AML-193 (cell line): ENCODE measurements at places on chromosomes 4 and X.
A peak's percentile ranks its signal among the peaks of the same experiment; 100 is the strongest.

GRCh38 chr4:74190919-74191397 is 33.0 kb downstream of the MTHFD2L start:
- no peak for DNase-seq

DNA sequence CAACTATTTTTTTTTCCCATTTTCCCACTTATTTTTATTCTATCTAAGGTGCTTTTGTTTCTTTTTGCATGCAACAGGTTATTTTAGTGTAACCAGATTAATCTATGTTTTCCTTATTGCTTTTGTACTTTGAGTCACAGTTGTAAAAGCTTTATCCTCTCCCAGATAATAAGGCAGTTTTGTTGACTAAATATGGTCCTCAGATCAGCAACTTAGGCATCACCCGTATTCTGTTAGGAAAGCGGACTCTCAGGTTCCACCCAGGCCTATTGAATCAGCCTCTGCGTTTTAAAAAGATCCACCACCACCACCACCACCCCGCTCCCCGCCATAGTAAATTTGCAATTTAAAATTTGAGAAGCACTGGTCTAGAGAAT is 58.6 kb upstream of the USP9X start:
- no peak for DNase-seq

GRCh38 chr4:4254199-4254598 is 6.2 kb upstream of the TMEM128 start:
- DNase-seq = no peak

- DNase-seq = no peak
Measured at GRCh38 chr4:169229571-169230028, 41.2 kb downstream of the SH3RF1 start.

DNA sequence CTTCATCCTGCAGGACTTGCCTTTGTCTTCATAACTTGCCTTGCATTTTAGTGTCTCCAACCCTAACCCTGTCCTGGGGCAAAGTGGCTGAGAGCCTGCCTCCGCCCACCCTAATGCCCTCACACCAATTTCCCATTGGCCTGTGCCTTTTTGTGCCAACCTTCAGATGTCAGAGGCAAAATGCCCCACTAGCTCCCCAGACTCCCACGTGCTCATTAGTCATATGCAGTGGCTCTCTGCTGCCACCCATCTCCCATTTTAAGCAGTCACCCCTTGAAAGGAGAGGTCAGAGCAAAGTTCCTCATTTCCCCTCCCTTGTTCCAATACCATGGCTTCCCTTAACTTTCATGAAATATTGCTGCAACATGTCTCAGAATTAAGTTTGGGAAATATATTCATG is 74.8 kb upstream of the PASD1 start:
- DNase-seq = peak; percentile 8

GRCh38 chr4:8315435-8316250 is 46.1 kb downstream of the HTRA3 start:
- no peak for DNase-seq

DNA sequence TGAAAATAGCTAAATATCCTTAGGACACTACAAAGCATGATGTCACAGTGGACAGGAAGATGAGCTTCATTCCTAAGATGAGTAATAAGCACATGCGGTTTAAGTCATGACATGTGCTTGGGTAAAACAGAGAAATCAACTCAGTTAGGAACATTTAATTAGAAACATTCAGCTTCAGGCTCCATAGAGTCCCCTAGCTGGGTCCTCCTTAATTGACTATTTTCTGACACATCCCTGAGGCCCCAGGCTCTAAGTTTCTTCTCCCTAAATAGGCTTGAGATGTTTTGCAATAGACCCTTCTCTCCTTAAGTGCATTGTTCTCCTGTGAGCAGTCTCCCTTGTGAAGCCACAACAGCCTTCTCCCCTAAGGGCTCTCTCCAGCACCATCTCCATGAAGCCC is 70.4 kb upstream of the ANXA3 start:
- no peak for DNase-seq

DNA sequence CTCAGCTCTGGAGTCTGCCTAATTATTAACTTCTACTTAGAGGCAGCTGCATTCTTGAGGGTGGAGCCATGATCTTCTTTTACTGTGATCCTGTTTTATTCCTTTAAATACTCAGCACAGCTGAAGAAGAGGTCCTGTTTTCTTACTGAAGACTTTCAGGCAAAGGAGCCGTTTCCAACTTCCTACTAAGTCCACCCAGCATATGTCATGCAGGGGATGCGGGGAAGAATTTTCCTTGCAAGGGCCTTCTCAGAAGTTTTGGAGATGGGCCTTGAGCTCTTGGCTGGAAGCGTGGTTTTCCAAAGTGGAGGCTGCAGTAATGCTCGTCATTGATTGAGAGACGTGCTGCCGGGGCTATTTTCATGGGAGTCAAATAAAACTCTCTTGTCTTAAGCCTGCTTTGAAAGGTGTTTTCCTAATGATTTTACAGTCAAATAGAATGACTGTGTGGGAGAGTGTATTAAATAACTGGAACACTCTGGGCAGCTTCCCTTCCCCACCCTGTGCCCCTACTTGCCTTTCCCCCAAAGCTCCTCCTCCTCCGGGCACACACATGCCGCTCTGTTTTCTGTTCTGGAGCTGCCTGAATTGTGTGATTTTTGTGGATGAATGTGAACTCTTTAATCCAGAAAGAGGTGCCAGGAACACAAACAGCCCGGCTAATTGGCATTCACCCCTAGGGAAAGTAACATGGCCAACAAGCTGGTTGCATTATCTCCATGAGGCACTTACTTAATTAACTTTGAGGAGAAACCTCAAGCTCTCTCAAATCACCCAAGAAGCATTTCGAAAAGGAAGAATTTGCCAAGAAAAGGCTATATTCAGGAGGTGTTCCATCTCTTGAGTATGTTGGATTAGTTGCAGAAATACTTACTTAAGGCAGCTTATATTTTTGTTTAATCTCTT is 28.1 kb downstream of the FGF2 start:
- DNase-seq = no peak

- no peak for DNase-seq
Measured at GRCh38 chr4:173527103-173527891, 2.7 kb downstream of the HAND2 start.
